ENCODE measurements at places on chromosomes 2 and 18.

DNA sequence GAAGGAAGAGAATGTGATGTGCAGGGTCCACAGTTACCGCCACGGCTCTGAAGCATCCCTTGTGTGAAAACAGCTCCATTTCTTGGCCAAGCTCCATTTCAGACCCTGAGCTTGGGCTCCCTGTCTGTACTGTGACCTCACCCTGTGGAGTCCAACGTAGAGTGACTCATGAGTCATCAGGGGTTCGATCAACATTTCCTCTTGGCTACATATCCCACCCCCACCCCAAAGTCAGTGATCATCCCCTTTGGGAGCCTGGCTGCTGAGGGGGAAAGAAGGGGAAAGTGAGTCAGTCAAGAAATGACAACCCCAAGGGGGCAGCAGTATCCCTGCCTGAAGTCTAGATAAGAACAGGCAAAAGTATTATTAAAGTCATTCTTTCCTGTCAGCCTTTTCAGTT, 62.2 kb downstream of the PAPOLG start:
- no peak for DNase-seq

DNA sequence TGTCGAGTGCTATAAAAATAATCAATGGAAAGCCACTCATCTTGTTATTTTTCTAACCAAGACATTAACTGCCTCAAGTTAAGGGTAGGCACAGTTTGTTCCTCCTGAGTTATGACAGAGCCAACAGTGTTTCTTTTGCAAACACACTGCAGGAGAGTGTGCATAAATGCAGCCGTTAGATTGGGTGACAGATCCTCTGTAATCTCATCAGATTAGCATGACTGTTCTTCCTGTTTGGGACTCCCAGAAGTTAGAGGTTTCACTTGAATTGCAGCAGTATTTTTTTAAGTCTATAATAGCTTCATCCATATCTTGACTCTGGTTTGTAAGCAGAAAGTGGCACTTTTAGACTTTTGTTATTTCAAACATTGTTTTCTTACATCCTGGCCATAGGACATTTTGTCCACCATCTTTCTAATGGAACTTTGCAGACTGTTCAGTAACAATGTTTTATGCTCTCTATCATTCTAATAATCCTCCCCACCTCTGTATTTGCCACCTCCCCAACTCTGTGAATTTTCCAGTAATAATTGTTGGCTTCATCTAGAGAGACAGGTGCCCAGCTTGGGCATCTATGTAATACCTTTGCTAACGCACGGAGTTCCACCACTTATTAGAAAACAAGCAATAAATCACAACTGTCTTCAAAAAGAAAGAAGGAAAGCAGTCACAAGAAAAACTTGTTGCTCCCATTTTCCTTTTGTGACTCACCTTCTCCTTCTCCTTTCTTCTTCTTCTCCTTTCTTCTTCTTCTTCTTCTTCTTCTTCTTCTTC, 560.0 kb downstream of the ADCYAP1 start:
- DNase-seq, result no peak

GRCh38 chr2:170236680-170237047, 58.7 kb downstream of the MYO3B start:
- no peak for DNase-seq

- no peak for DNase-seq
Observed at GRCh38 chr2:232476791-232477190, 10.8 kb downstream of the ECEL1 start.

- no peak for DNase-seq
Observed at GRCh38 chr2:230828272-230828961, 36.3 kb upstream of the ITM2C start.

GRCh38 chr2:229653531-229653930, 60.8 kb downstream of the DNER start:
- no peak for DNase-seq

DNA sequence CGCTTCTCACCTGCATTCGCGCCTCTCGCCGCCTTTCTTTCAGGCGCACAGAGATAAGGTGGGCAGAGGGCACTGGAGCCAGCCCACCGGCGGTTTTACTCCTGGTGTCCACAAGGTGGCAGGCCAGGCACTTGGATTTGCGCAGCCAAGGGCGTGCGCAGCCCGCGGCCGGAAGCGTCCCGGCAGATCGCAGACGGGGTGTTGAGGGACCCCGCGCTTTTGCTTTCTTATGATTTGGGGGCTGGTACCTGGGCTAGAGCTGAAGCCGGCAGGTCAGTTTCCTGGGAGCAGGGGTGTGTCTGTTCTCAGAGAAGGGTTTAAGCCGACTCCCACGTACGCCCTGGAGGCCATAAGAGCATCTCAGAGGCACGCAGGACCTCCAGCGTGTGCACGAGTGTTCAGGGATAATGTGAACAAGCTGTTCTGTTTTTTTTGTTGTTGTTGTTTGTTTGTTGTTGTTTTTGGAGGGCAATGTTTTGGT, 305.6 kb upstream of the CXCR4 start:
- peak; percentile 78 for DNase-seq

GRCh38 chr2:118813601-118814339, 33.7 kb downstream of the EN1 start:
- DNase-seq, result no peak

- DNase-seq, result no peak
Observed at GRCh38 chr2:62806231-62806630, 100.7 kb downstream of the EHBP1 start.

DNA sequence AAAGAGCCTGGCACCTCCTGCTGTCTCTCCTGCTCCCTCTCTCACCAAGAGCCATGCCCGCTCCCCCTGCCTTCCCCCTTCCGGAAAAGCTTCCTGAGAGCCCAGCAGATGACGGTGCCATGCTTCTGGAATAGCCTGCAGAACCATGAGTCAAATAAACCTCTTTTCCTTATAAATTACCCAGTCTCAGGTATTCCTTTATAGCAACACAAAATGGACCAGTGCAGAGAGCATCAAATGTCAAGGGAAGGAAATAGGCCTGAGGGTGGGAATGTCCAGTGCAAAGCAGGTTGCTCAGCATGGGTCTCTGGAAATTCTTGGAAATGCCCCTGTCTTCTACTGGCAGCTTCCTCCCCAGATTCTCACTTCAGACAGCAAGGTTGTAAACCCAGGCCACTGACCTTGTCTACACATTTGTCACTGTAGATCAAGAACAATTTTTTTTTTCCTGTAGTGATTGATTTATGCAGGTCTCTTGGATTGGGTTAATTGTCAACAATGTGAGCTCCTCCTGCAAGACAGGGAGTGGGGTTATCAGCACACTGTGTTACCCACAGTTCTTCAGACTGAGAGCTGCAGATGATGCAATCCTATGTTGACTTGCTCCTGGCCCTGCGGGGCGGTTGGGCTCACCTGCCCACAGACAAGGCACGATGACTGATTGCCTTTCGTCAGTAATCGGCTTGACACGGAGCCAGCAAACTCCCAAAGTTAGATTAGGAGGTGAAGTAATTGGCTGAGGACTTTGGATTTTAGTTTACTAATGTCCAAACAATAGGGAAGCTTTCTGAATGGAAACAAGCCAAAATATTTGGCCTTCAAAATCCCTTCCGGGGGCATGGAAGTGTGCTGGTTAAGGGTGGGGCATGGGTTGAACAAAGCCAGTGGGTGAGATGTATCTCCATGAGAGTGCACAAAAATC, 5.4 kb upstream of the BOD1L2 start:
- no peak for DNase-seq

DNA sequence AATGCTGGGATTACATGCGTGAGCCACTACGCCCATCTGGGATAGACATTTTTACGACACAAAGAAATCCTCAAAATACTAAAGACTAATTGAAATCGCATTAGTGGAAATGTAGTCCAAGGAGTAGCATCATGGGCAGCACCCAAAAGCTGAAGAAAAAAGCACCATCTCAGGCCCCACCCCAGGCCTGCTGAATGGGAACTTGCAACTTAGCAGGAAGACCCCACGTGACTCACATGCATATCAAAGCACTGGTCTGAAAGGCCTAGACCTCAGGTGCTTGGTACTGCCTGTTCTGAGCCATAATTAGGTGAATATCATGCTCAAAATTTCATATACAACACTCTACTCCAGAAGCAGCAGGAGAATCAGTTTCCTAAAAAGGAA, 28.9 kb downstream of the SPRED2 start:
- no peak for DNase-seq

DNA sequence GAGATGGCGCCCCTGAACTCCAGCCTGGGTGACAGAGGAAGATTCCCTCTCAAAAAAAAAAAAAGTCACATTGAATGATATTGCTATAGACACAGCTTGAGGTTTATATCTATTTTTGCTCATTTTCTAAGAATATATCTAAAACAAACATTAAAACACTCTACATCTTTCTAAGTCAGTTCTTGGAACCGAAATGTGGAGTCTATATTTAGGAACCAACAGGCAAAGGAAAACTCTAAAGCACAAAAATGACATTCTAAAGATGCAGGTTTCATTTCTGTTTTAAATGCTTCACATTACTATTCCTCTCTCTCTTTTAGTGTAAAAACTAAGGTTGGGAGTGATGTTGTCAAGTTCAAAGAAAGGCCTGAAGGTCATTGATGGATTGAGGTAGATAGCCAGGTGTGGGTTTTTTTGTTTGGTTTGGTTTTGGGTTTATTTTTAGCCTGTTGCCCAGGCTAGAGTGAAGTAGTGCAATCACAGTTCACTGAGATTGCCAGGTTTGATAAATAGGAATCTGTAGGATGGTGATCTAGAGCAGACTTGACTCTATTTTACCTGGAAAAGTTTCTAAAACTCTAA, 194.0 kb upstream of the RBBP8 start:
- DNase-seq, result no peak

DNA sequence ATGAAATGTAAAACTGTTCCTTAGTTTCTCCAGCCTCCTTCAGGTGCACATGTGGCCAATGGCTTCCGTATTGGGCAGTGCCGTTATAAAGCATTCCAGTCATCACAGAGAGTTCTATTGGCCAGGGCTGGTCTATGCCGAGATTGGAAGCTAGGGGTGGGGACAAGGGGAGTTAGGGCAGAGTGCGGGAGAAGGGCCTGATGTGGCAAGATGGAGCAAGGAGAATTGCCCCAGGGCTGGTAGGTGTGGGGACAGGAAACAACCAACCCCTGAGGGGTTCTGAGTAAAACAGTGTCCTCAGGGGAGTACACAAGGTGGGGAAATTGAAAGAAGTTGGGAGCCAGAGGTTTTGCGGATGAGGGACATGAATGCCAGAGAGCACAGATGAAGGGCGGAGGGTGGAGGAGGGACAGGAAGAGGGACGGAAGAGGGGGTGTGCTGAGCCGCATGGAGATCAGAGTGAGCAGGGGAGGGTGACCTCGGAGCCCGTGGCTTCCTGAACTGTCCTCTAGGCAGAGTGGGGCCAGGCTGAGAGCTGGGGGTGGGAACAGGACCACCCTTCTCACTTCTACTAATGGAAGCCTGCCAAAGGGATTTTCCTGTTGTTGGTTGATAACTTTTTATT, 9.1 kb upstream of the ATP6V1C2 start:
- DNase-seq, result no peak

- no peak for DNase-seq
Observed at GRCh38 chr2:230226051-230226551, 565 bp downstream of the SP140 start.

GRCh38 chr2:113724010-113724409, 32.4 kb downstream of the SLC35F5 start:
- DNase-seq, result peak; percentile 29

- DNase-seq, result no peak
Observed at GRCh38 chr18:48528861-48529260, 10.0 kb upstream of the CTIF start.

DNA sequence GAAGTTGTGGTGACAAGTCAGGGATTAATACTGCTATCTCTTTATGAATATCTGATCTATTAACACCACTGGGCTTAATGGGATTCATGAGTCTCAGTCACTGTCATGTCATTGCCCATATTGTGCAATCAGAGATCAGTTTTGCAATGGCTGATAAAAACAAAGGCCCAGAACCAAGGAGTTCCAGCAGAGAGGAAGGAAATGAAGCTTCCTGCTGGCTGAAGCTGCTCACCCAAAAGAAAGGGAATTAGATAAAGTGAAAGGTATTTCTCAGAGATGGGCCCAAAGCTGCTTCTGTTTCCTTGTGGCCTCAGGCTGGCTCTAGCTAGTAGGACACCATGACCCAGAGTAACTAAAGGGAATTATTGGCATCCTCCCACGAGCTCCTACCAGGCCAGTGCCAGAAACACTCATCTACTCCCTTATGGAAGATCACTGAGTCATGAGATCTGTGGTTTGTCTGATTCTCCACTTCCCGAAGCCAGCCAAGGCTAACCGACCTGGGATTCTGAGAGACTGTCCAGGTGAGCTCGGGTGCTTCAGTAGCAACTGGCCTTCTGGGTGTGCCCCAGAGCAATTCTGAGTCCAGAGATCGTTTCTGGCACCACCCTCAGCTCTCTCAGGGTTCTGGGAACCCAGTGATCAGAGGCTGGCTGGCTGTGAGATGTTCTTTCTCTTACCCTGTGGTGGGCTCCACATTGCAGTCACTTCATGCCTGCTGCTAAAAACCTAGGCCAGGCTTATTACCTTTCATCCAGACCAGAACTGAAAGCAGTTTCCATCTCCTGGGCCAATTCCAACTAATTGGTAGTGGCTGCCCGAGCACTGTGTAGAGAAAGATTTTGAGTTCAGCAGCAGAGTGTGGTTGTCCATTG, 129.5 kb upstream of the PELI1 start:
- DNase-seq, result no peak

Data from NCI-H1694 treated with DMSO at 0.1 percent for 48 hours (cell line).